ENCODE measurements at places on chromosomes 4 and X.

- DNase-seq, result no peak
Observed at GRCh38 chr4:150533673-150534072, 48.3 kb upstream of the MAB21L2 start.

GRCh38 chr4:139833151-139833910, 167.7 kb downstream of the MGST2 start:
- peak; percentile 19 for DNase-seq

DNA sequence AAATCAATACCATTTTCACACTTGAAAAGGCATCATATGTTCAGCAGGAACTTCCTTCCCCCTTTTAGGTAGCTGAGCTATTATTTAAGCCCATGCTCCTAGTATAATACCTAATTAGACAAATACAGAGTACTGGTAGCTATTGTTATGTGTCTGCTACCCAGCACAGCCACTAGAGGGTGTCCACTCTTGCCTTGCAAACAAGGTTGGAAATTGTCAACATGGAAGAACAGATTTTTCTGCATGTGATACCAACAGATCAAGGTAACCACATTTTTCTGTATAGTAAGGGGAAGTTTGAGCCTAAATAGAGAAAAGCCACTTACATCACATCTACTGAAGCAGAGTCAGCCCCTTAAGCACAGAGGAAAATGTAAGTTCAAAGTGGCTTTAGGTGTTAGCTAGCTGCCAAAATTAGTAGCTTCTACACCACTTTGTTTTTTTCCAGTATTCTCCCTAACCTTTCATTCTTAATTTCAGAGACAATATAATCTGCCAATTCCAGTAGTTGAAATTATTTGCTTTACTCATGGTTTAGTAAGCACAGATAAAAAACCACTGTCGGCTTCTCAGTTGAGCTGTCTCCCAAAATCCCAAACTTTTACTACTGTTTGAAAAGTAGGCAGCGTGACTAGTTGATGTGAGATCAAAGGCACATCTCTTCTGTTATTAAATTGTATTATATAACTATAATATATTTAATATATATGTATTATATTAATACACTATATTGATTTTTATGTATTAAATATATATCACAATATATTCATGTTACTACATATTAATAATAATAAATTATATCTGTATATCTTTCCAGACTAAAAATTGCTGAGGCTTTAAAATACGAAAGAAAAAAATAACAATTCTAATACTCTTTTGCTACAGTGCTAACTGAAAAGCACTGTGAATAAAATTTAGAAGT, 38.2 kb downstream of the EDNRA start:
- peak; percentile 72 for DNase-seq

DNA sequence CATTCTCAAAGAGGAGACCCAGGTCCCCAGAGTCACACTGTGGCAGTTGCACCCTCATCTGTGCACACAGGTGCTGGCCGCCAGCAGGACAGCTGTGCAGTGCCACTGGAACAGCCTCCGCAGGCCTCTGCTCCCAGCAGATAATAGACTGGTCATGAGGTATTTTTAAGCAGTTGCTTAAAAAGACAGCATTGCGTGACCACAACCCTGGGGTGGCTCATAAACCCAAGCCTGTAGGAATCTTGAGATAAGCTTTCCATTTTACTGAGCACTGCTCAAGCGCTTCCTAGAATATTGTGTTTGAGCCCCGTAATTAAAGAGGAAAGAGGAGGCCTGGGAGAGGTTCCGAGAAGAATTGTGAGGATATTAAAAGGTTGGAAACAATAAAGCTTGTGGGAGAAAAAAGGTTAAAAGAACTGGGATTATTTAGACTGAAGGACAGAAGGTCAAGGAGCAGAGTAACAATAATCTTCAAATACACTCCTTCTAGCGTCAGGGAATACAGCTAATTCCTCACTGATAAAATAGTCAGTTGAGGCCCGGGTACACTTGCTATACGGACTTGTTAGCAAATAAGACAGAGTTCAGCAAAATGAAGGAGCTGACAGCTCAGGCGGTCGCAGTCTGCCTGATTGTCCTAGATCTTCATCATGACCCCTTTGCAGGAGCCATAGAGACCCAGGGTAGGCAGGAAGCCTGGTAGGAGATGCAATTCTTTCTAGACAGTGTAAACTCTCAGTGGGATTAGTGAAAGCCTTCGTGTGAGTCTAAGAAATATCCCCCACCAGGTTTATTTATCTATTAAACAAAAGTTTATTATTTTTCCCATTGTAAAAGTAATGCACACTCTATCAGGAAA, 86.2 kb upstream of the KIT start:
- no peak for DNase-seq

DNA sequence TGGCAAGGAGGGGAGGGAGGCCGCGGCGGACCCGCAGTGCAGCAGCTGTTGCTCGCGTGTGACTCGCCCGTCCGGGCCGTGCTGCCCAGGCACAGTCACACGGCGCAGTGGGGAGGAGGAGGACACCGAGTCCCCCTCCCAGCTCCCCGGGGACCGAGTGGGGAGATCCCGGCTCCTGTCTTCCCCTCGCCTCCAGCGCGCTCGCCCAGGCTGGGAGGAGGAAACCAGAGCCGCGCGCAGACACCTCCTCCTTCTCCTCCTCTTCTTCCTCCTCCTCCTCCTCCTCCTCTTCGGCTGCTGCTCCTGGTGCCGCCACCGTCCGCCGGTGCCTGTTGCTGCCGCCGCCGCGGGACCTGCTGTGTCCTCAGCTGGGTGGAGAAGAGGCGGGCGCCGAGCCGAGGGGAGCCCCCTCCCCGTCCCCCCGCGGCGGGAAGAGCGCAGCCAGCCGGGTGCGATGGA, at the start of gene TBC1D1:
Gene TBC1D1, plus strand, starts transcription at position 284 of the 459 bp plus-strand sequence. CDS start 11,012 bp downstream, outside the sequence.
- DNase-seq, result no peak

DNA sequence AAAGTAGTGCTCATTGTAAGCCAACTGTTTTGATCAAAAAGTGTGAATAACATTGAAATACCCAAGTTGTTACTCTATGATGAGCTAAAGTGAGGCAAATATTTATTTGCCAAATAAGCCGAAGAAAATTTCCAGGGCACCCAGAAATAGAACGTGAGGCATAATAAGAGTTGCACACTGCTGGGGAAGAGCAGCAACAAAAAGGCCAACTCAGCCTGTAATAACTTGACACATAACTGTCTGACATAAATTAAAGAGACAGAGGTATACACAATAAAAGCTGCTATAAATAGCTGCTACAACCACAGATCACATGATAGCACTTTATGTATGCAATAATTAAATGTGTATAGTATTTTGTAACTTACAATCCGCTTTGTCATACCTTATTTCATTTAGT, 2.0 kb upstream of the ABCB7 start:
- DNase-seq, result no peak

GRCh38 chr4:70991596-70991995, 1.9 kb upstream of the DCK start:
- DNase-seq, result no peak

GRCh38 chr4:53885668-53886067, 178.7 kb downstream of the CHIC2 start:
- DNase-seq, result no peak

GRCh38 chr4:7808752-7809151, 130.9 kb downstream of the AFAP1 start:
- peak; percentile 42 for DNase-seq

DNA sequence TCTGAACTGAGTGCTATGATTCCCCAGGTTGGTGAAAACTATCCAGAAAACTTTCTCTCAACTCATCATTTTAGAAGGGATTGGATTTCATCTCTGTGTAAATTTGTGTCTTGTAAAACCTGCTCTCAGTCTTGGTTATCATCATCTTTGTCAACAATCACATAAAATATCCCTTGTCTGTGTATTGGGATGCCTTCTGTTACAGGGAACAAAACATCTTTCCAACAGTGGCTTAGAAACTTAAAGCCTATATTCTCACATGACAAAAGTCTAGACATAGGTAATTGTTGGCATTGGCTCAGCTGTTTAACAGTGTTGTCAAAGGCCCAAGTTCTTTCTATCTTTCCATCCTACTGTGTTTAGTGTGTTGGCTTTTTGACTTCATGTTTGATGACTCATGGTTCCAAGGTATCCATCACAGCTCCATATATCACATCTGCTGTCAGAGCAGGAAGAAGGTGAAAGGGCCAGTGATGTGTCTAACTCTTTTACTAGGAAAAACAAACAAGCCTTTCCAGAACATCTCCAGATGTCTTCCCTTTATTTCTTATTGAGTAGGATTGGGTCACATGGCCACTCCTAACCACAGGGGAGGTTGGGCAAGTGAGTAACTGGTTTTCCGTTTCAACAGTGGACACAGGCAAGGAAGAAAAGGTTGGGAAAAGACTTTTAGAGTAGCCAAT, 65.0 kb downstream of the PHEX start:
- DNase-seq, result peak; percentile 93

- no peak for DNase-seq
Observed at GRCh38 chr4:162685410-162685809, 481.3 kb downstream of the NAF1 start.

DNA sequence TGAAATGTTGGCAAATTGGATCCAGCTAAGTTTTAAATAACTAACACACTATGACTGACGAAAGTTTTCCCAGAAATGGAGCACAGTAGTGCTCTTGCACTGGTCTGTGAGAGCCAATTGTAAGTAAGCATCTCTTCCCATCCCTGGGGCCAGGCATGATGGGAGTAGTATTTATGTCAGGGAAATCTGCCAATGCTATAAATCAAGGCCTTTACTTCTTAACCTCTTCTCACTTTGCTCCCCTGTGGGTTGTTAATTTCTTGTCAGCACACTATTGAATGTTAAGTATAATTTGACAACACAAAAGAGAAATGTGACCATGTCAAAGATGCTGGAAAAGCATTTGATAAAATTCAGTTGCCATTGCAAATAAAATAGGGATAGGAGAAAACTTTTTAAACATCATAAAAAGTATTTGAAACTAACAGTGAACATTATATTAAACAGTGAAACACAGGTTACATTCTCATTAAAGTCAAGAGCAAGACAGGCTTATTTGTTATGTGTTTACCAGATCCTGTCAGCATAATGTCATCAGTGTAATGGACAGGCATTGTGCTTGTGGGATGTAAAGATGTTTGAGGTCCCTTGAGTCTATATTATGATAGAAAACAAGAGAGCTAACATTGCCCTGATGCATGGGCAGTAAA, 5.0 kb downstream of the F8A1 start:
- peak; percentile 3 for DNase-seq

DNA sequence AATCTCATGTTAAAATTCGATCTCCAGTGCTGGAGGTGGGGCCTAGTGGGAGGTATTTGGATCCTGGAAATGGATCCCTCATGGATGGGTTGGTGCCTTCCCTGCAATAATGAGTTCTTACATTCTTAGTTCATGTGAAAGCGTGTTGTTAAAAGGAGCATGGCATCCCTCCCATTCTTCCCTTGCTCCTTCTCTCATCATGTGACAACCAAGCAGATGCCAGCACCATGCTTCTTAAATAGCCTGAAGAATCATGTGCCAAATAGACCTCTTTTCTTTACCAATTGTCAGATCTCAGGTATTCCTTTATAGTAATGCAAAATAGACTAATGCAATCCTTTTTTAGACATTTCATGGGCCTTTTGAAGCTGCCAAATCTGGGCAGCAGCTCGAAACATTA, 29.0 kb upstream of the CLNK start:
- DNase-seq, result no peak

- DNase-seq, result no peak
Observed at GRCh38 chr4:37981425-37981824, 21.2 kb downstream of the PTTG2 start.

- DNase-seq, result no peak
Observed at GRCh38 chrX:31819455-31819854, 747.6 kb upstream of the FTHL17 start.

- DNase-seq, result peak; percentile 3
Observed at GRCh38 chrX:123308658-123309057, 124.6 kb downstream of the GRIA3 start.

GRCh38 chr4:67468830-67469229, 76.5 kb downstream of the CENPC start:
- no peak for DNase-seq

- DNase-seq, result no peak
Observed at GRCh38 chr4:147837435-147837834, 105.5 kb downstream of the ARHGAP10 start.

- DNase-seq, result peak; percentile 27
Observed at GRCh38 chrX:135112096-135112729, 8.1 kb downstream of the ETDB start.

DNA sequence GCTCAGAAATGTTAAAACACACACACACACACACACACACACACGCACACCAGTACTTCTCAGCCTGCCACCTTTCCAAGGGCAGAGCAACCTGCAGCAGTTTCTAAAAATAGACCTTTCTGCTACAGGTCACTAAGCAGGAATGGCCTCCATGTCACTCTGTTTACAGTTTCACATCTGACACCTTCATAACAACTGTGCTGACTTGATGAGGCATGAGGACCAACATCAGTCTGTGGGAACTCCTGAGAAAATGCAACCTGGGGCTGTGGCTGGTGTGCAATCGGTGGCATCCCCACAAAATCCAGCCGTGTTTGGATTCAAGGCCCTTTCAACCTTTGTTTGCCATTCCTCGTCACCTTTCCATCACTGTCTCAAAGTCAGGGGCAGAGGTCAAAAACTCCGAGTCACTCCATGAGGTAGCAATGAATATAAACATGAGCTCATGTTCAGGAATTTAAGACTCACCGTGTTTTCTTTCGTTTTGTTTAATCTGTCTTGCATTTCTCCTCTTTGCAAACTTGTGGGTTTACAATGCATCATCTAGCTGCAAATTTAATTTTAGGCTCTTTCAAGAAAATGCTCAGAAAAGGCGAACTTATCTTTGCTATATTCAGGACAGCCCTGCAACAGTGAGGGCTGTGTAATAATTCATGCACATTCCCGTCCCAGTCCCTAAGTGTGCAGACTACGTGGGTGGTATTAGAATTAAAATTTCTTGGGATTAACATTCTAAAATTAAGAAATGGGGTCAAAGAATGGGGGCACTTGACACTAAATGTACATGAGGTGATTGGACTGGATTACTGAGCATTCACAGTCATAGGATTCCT, 135.3 kb downstream of the SHROOM3 start:
- peak; percentile 74 for DNase-seq

DNA sequence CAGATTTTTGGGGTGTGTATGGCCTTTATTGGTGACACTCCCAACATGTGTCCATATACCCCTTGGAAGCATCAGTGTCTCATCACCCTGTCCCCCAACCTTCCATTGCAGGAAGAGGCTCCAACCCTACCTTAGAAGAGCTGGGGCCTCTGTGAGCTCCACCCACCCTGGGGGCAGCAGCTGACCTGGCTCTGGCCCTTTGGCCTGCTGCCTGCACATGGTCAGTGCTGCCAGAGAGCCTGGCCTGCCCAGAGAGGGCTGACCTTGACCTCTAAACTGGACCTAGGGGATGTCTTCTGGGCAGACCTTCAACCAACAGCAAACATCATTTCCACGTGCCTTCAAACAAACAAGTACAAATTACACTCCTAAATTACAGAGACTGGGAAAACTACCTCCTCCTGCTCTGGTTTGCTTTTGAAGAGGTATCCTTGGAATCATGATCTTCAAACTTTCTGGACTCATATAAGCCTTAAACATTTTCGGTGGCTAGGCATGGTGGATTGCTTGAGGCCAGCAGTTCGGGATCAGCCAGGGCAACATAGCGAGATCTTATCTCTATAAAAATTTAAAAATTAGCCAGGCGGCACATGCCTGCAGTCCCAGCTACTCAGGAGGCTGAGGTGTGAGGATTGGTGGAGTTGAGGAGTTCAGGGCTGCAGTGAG, 27.3 kb upstream of the KIAA0232 start:
- DNase-seq, result no peak

Measured in fibroblast of upper back skin (primary cell).